ENCODE measurements at places on chromosomes 1 and 21.

- DNase-seq: no peak
These were observed 221.7 kb downstream of the C1orf94 start for GRCh38 chr1:34398241-34398915.

- no peak for DNase-seq
These were observed 86.9 kb downstream of the ADARB1 start for GRCh38 chr21:45161038-45161945.

GRCh38 chr21:37155186-37155585 lies 82.1 kb downstream of the TTC3 start:
- no peak for DNase-seq

DNA sequence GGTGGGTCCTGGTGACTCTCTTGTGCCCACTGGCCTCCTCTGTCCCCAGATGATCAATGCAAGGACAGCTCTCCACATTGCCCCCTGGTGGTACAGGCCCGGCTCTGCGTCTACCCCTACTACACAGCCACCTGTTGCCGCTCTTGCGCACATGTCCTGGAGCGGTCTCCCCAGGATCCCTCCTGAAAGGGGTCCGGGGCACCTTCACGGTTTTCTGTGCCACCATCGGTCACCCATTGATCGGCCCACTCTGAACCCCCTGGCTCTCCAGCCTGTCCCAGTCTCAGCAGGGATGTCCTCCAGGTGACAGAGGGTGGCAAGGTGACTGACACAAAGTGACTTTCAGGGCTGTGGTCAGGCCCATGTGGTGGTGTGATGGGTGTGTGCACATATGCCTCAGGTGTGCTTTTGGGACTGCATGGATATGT lies 10.8 kb downstream of the ADAMTSL4 start:
- DNase-seq: no peak

DNA sequence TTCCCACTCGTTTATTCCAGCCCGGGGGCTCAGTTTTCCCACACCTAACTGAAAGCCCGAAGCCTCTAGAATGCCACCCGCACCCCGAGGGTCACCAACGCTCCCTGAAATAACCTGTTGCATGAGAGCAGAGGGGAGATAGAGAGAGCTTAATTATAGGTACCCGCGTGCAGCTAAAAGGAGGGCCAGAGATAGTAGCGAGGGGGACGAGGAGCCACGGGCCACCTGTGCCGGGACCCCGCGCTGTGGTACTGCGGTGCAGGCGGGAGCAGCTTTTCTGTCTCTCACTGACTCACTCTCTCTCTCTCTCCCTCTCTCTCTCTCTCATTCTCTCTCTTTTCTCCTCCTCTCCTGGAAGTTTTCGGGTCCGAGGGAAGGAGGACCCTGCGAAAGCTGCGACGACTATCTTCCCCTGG lies 716 bp downstream of the OLIG2 start:
- DNase-seq: no peak

DNA sequence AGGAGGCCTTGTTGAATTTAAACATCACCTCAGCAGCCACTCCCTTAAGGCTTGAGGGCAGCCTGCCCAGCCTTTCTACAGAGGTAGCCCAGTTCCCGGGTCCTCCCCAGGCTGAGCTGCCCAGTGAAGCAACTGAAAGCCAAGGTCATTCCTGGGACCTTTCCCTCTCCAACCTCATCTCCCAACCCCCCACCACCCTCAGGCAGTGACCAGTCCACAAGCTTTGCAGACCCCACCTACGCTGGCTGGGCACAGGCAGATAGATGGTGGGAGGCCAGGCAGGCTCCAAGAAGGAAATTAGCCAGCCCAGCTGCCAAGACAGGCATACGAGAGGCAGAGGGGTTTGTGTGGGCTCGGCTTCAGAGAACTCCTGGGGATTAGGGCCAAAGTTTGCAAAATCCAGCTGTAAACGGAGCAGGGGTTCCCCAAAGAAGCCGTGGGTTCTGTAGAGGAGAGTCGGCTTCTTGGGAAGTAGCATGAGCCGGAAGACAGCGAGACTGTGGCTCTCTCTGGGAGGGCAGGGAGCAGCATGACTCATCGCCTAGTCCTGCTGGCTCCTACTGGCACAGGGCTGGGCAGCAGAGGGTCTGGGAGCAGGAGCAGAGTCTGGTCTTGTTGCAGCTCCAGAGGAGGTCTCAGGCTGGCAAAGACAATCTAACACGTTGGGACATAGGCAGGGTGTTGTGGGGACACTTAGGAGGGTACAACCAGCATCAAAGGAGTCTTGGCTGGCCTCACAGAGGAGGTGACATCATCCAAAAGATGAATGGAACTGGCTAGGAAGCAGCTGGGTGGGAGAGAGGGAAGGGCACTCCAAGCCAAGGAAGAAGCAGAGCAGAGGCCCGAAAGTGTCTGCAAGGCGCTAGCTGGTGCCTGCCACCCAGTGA lies 2.8 kb upstream of the ZC3H12A start:
- DNase-seq: no peak

DNA sequence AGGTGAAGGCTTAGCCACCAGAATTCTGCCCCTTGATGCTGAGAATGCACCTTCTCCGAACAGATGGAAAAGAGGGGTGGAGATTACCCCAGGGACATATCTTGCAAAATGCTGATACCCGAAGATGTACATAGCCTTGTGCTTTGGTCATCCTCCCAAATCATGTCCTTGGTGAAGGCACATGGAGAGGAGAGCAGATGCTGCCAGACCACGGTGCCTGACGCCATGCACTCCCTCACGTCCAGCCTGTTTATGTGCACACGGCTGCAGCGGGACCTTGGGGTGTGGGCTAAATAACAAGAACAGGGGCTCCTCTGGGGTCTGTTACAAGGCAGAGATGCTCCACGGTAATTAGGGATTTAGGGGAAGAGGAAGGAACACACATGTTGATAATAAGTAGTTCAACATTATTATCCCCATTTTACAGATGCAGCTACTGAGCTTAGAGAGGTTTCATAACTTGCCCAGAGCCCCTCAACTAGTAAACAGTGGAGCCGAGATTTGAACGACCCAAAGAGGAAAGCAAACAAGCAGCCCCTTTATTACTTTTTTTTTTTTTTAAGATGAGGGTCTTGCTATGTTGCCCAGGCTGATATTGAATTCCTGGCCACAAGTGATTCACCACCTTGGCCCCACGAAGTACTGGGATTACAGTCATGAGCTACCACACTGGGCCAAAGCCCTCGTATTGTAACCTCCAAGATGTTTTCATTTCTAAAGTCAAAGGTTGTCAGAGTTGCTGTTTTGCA lies 12.9 kb downstream of the EPHX1 start:
- DNase-seq: no peak

DNA sequence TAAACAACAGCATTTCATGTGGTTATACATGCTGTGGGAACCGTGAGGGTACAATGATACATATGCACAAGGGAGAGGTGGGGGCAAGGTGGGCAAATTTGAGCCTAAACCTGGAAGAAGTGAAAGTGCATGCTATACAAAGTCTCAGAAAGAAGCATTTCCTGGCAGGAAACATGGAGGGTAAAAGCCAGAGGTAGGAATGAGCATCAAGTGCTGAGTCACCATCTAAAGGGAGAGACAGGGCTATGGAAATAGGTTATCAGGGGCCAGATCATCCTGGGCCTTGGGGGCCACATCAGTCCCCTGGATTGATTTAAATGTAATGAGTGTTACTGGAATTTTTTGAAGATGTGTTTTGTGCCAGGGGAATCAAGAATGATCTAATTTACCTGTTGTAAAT lies 60.1 kb upstream of the DAB1 start:
- DNase-seq: no peak

- DNase-seq: no peak
These were observed 223.1 kb downstream of the CAMTA1 start for GRCh38 chr1:7008331-7008730.

GRCh38 chr1:162740755-162741154 lies 49.7 kb upstream of the HSD17B7 start:
- no peak for DNase-seq

DNA sequence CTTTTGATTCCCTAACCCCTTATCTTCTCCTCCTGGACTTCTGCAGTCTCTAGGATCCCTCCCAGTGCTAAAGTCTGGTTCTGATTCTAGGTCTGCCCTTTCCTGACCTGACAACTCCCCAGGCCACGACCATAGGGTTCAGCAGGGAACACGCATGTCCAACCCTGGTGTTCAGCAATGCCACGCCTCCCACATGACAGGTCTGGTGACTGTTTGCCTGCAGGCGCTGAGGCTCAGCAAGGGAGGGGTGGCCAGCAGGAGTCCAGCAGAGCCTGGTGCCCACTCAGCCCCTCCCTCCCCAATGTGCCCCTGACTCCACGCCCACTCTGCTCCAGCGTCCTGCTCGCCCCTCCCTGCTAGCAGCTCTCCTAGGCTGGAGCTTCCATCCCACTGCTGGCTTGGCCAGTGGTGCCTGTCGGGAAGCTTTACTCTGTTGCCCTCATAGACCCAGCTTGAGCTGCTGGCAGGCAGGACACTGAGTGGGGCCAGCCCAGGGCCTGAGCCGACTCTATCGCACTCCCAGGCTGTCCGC lies 17.3 kb downstream of the SLC9A1 start:
- DNase-seq: no peak

GRCh38 chr1:176998183-176998795 lies 166.2 kb downstream of the ASTN1 start:
- no peak for DNase-seq

GRCh38 chr1:32426489-32427255 lies 32.4 kb upstream of the BSDC1 start:
- no peak for DNase-seq

GRCh38 chr21:32237021-32237420 lies 41.8 kb downstream of the MIS18A start:
- no peak for DNase-seq

DNA sequence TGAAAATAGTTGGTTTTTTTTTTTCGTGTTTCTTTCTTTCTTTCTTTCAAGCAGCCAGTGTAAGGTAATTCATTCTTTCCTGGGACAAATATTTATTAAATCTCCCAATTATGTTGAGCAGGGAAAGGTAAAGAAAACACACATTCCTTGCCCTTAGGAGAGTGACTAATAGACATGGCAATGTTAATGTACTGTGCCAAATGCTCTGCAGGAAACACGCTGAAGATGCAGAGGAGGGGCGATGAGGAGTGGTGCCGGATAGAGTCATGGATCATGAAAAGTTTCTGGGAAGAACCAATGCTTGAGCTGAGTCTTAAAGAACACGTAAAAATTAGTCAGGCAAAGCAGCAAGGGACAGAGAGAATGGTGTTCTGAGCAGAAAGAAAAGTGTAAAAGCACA lies 199.2 kb downstream of the DNM3 start:
- DNase-seq: no peak

DNA sequence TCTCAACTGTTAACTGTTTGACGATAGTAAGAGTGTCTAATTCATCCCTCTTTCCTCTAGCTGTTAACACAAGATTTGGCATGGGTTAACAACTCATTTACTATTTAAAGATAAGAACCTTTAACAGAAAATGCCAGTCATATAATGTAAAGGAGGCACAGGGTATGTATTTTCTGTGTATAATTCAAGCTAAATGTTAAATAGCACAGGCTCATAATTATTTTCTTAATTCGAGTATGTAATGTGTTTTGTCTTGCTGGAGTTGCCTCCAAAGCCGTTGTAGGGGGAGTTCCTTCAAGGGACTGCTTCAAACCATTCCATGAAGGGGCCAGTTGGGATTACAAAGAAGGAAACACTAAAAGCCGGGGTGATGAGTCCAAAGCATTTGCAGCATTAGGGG lies 111.5 kb downstream of the NCAM2 start:
- DNase-seq: no peak

GRCh38 chr1:184385865-184386311 lies 941 bp upstream of the C1orf21 start:
- DNase-seq: no peak

DNA sequence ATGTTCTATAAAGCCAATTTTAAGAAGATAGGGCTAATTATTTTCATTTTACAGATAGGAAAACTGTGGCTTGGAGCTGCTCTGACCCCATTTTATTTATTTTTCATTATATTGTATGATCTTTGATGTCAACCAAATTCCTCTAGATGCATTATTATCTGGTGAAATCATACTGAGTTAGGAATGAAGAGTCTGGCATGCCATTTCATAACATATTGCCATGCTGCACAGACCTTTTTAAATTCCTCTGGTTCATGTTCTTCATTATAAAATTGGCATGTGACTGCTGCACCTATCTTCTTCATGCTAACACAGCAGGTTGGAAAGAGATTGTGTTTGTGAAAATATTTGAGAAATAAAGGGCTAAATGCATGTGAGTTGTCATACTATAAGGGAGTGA lies 12.7 kb downstream of the PRRX1 start:
- no peak for DNase-seq

DNA sequence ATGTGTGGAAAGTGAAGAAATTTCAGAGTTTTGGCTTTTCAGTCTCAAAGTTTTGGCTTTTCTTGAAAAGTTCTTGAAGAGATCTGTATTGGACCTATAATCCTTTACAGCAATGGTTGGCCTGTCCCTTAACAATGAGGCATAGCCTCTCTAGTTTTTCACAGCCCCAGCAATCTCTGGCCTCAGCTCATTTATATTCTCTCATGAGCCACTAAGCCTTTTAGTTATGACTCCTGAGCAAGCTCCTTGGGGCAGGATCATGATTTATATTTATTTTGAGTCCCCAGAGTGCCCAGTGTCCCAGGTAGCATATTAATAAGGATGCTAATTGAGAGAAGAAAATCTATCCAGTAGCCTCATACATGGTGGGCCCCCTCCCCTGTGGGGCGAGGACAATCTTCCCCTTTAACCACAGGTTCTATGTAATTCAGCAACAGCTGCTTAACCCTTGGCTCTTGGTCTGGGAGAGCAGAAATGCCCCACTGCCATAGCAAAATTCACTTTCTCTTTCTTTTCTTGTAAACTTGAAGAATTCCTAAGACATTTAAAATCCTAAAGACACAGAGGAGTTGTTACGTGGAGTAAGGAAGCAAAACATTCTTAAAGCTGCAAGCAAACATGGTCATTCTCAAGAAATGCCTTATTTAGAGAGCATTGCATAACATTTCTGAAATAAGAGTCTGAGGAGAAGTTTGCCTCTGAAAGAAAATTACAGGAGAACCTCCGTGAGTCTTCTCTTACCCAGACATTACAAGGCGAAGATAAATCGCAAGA lies 6.3 kb downstream of the NGF start:
- DNase-seq: no peak

- no peak for DNase-seq
These were observed 22.9 kb upstream of the LMO4 start for GRCh38 chr1:87305762-87306161.

GRCh38 chr1:70134148-70134547 lies 71.2 kb downstream of the LRRC40 start:
- no peak for DNase-seq

DNA sequence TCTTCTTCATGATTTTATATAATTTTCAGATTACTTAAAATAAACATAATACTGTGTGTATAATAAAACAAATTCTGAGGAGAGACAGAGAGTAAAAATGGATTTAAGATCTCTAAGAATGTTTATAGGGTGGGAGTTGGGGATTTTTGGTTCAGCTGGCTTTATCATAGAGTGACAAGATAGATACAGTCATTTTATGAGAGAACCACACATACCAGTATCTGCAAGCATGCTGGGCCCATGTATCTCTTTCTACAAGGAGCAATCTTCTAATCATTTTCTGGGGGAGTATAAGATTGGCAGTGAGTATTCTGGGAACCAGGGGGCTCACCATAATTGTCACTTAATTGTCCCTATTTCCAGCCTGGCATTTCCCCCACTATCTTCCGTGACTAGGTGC lies 64.3 kb upstream of the DUSP10 start:
- DNase-seq: no peak

GRCh38 chr1:66088787-66089186 lies 296.1 kb downstream of the PDE4B start:
- no peak for DNase-seq
